ENCODE measurements at places on chromosomes 3 and 15. TPM values are rescaled to one million over a fixed set of nuclear protein-coding genes. Genes with fewer than 3 reads are reported as not detected.

DNA sequence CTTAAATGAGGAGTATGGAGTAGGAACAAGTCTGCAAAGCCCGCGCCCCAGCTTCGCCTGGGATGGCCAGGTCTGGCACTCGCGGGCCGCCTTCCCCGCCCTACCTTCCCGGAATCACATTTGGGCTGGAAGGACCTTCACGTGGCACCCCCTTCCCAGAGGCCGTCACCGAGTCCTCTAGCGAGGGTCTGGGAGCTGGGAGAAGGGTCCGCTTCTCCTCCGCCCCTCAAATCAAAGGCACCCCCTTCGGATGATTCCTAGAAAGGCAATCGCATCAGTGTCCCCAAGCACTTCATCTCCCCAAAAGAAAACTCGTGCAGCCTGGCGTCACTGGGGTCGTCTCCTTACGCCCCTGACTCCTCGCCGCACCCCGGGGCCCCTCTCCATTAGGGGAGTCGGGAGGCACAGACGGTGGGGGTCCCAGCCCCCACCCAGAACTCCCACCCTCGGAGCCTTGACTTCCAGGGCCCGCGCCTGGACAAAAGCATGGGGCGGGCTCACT lies 380 bp downstream of the MYLK start:
- no peak for DNase-seq

DNA sequence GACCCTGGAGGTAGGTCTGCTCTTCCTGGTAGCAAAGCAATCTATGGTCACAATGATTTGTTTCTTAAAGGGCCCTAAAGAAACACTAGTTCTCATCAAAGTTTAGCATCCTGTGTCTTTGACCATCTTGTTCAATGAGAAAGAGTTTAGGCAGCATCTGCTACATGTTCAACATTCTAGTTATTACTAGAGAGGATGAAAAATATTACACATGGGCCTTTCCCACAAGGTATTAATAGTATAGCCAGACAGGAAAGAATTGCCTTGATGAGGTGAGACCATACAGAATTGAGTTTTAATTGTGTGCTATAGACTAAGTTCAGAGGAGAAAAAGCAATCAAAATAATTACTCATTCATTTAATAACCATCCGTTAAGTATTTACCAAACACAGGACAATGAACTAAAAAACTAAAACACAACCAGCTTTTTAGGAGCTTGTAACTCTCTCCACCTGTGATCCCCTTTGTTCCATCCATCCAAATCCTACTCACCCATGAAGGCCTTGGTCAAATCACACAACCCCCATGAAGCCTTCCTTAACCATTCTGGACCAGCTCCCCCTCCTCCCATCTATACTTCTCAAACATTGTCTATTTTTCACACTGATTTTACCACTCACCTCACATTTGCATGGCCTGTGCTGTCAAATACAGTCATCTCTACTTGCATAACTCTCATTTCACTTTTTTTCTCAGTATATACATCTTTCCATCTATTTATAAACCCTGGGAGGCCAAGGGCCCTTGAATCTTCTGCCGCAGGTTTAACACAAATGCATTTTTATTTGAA lies 122.9 kb downstream of the RORA start:
- DNase-seq, result no peak

GRCh38 chr3:15755181-15755580 lies 42.6 kb downstream of the ANKRD28 start:
- peak; percentile 33 for DNase-seq

DNA sequence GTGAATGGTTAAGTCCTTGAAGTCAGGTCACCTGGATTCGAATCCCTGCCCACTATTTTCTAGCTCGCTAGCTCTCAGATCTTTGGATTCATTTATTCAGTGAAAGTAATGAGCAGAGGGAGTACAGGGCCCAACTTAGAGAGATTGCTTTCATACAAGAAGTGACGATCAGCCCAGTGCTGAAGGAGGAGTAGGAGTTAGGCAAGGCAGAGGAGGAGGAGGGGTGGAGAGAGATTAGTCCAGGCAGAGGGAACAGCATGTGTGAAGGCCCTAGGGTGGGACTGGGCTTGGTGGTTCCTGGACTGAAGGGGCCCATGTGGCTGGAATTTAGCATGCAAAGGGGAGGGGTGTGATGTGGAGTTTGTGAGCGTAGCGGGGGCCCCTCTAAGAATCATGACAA lies 3.8 kb upstream of the CHRNA5 start:
- no peak for DNase-seq

DNA sequence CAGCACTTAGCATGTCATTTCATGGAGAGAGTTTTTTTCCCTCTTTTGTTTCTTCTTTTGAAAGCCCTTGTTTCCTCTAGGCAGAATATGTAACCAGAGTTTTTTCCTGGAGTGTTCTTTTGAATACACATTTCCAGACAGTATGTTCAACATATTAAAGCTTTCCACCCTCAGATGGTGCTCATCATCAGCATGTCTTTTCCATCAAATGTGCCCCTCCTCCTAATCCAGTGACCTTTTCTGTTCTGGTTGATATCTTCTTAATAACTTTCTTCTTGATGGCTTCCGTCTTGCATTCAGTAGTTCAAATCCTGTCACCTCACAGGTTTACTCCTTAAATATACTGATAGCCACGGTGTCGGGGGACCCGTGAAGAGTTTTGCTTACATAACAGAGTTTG lies 78.6 kb downstream of the FNDC3B start:
- no peak for DNase-seq

DNA sequence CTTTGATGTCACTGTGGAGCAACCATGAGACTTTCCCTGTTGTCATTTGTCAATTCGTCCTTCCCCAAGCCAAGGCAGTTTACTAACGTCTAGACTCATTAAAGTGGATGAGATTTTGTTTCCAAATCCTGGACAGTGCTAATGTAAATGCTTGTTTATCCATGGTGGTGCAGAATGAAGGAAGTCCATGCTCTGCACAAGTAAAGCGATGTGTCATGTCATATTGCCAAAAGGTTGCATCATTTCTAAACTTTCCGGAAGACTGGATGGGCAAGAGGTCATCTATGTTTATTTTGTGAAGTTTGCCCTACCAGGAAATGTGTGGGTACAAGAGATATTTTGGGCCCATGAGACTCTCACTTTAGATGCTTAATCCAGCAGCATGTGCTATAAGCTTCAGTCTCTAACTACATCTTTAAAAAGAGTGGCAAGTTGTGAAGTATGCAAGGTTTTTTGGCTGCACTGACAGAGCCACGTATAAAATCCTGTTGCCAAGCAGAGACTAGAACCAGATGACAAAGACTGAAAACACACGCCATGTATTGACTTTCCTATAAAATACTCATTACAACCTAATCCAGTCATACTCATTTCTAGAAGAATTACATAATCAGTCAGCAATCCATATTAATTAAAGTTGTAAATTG lies 72.1 kb upstream of the FNDC3B start:
- peak; percentile 90 for DNase-seq

Gene DLEC1
- total RNA-seq, result not detected

All from IMR-90 (cell line).